ENCODE measurements at places on chromosomes 2 and 18.
A peak's percentile ranks its signal among the peaks of the same experiment; 100 is the strongest.

DNA sequence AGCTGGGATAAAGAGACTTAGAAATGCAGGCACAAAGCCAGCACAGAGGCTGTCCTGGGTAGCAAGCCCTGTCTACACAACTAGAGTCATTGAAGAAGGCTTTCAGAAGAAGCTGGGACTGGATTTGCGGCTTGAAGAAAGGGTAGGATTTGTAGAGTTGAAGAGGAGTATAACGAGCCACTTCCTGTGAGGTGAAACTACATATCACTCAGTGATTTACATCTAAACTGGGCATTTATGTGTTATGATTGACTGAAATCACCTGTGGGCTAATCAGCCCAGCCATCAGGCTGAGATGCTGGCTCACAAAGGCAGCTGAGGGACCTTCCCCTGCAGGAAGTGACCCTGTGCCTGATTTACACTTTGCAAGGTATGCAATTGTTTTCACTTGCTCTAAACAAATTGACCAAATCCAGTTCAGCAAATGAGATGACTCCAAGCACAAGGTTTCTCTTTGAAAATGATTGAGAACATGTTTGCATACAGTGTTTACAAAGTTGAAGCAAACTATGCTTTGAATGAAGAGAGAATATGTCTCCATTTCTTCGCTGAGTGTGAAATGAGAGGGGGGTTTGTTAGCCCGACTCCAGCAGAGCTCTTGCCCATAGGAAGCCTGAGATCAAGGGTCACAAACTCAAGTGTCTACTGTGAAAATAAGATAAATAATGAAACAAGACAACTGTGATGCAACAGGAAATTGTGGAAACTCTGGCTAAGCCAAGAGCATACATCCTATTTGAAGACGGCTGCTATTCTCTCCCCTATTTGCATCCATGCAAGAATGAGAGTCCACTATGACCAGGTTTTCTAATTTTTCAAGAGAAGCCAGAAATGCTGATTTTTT lies 69.3 kb upstream of the HK2 start:
- DNase-seq, result no peak

DNA sequence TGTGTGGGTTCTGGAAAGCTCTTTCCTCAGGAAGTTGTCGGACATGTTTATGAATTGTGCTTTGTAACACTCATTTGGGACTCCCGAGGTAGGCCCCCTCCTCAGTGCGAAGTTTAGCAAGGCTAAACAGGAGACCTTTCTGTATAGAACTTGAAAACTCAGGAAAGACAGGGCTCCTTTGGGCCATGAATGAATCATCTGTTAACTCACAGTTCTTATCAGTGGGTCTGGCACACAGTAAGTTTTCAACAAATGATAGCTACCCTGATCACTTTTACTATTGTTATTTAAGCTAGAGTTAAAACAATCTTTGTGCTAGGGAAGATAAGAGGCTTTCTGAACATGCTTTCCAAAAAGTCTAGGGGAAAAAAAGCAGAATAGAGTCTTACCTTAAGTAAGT lies 430.5 kb upstream of the ETAA1 start:
- DNase-seq, result no peak

DNA sequence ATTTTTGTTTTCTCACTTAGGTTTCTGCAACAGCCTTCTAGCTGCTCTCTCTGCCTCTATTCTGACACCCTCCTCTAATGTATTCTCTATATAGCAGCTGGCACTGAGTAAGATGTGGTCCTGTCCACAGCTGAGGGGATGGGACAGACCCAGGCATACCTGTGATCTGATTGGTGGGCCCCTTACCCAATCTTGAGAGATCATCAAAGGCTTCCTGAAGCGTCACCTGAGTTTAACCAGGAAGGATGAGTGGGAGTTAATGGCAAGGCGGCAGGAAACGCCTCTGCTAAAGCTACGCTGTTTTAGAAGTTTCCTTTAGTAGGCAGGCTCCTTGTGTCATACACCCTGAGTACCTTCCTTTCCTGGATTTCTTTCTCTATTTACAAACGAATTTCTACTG lies 5.7 kb upstream of the TET3 start:
- peak; percentile 79 for DNase-seq

- no peak for DNase-seq
Measured at GRCh38 chr18:10027461-10027860, 113.6 kb downstream of the VAPA start.

DNA sequence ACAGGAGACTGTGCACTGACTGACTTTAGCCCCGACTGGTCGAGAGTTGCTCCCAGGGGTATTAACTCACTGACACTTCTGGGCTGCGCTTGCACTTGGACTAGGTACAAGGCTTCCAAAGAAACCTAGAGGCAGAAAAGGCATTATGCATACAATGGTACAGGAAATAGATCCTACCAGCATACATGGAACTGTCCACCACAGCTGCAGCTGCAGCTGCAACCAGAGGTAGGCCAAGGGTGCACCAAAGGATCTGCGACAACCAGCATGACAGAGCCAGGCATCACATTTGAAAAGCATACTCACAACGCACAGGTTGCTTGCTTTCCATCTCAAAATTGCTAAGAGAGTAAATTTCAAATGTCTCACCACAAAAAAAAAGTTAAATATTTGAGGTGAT lies 22.6 kb upstream of the PGAP1 start:
- no peak for DNase-seq

DNA sequence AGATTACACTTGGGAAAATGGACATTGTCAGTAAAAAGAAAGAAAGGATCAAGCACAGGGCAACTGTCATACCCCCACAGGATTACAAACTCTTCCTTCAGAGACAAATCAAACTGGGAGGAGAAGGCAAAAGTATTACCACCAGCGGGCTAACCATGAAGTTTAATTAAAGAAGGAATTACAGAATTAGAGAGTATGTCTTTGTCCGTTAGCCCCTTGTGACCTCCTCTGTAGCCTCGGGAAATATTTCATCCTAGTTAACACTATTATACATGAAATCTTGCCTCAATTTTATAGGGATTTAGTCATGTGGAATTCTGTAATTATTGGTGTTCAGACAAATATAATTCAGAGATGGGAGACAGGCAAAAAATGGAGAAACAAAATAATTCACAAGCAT lies 60.7 kb downstream of the PAX3 start:
- DNase-seq, result no peak

- no peak for DNase-seq
Measured at GRCh38 chr2:155190342-155190741, 491.8 kb downstream of the KCNJ3 start.

GRCh38 chr2:165617741-165618481 lies 148.4 kb downstream of the CSRNP3 start:
- DNase-seq, result no peak

DNA sequence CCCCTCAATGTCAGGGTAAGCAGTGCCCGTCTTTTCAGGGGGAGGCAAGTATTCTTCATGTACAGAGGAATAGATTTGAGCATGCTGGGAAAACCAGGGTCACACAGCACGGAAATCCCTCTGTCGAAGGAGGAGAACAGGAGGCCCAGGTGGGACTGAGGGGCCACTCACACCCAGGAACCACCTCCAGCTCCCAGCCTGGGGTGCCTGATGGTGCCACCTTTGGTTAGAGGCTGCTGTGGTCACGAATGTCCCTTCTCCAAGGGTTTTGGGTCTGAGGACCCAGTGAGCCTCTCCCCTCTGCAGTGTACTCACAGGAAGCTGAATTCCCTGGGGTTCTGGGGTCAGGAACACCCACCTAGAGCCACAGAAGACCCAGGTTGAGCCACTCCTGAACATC lies 197.3 kb downstream of the ANKRD30B start:
- DNase-seq, result no peak

- DNase-seq, result no peak
Measured at GRCh38 chr2:177399376-177399775, 6.8 kb downstream of the AGPS start.

DNA sequence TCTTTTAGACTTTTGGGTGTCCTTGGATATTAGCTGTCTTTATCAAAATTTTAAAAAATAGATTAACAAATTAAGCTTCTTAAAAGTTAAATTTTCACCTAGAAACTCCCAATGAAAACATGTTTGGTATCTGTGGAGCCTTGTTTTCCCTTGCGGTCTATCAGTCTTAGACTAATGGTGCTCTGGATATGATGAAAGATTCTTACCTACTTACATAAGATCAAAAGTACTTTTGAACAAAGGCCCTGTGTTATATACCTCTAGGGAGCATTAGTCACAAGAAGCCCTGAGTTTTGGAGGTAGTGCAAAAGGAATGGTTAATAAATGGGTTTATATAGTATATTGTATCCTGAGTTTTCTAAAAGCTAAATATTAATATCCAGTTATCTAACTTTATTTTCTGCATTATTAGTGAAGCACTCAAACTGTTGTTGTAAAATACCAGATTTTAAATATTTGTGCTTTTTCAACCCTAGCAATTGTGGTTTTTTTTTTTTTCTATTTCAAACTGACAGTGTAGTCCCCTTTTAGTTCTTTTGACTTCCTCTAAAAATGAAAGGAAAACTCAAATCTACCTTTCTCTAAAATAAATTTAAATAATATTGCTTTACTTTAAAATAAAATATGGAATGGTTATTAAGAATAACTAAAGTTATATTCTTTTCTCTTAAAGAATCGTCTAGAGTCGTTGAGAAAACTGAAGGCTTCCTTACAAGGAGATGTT lies 18.1 kb downstream of the NDC80 start:
- no peak for DNase-seq

- no peak for DNase-seq
Measured at GRCh38 chr2:28717339-28717758, 34.3 kb upstream of the PPP1CB start.

DNA sequence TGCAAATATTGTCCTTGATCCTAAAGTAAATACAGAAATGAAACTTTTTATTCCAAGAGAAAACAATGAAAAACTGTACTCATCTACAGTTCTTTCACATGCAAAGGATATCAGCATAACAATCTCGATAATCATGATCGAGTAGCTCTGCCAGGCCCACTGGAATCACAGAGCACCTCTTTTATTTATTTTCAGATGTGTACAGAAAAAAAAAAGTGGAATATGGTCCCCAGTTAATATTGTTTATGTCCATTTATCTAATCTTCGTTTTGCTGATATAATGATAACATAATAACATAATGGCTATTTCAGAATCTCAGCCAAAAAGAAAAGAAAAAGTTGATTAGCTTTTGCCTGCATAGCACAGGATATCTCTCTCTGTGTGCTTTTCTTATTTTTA lies 6.5 kb downstream of the ZNF385B start:
- DNase-seq, result no peak

DNA sequence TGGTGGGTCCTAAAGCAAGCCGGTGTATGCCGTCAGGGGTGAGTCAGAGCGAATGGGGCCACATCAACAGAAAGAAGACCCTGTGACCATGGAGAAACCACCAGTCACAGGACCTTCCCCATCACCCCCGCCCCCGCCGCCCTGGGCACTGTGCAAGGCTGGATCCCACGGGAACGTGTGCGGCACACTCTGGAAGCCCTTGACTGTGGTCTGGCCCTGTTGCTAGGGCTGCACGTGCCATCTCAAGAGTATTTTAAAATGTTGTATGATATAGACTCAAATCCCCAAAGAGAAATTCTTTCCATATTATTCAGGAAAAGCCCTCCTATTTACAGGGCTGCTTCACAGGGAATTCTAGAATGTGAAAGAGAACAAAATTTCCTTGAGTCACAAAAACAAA lies 174.8 kb downstream of the BCL2 start:
- no peak for DNase-seq

GRCh38 chr2:54903736-54904554 lies 146.3 kb downstream of the RTN4 start:
- peak; percentile 34 for DNase-seq

- no peak for DNase-seq
Measured at GRCh38 chr2:47655563-47655880, 127.4 kb upstream of the MSH6 start.

DNA sequence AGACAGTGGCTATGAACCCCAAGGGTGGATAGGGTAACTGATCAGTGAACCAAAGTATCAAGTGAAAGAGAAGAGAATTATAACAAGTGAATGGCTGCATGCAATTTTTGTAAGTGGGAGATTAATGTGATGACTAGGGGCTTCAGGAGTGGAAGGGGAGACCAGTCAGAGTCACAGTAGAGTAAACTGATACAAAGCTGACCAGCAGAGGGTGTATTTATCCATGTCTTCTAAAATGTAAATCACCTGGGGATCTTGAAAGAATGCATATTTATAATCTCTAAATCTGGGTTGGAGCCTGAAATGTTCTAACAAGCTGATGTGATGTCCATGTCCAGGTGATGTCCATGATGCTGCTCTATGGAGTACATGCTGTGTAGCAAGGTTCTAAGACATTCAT lies 1351.3 kb upstream of the CHAC2 start:
- DNase-seq, result no peak

- DNase-seq, result no peak
Measured at GRCh38 chr2:219476652-219477151, 22.0 kb upstream of the GMPPA start.
